ENCODE measurements at places on chromosomes 13 and 19.

DNA sequence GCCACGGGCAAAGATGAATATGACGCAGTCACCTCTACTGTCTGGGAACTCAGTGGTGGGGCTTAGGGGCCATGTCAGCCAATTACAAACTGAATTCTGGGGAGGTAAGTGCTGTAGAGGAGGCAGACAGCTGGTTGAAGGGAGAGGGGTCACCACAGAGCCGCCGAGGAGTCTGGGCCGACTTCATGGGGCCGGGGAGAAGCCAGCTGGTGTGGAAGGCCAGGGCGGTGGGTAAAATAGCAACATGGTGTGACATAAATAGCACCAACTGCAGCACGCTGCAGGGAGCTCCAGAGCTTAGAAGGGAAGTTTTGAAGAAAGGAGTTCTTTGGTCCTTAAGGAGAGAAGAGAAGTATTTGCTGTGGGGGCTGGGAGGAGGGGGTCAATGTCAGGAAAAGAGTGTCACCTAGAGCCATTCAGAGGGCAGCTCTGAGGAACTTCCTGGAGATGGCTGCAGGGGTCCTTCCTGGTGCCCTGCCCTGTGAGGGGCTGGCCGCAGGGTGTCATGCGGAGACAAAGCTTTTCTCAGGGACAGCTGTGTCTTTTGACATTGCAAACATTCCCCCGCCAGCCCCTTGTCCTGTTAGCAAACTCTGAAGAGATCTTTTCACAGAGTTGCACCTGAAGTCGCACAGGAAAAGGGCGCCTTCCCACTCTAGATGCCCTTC, 6.4 kb downstream of the METTL21C start:
- DNase-seq = no peak

DNA sequence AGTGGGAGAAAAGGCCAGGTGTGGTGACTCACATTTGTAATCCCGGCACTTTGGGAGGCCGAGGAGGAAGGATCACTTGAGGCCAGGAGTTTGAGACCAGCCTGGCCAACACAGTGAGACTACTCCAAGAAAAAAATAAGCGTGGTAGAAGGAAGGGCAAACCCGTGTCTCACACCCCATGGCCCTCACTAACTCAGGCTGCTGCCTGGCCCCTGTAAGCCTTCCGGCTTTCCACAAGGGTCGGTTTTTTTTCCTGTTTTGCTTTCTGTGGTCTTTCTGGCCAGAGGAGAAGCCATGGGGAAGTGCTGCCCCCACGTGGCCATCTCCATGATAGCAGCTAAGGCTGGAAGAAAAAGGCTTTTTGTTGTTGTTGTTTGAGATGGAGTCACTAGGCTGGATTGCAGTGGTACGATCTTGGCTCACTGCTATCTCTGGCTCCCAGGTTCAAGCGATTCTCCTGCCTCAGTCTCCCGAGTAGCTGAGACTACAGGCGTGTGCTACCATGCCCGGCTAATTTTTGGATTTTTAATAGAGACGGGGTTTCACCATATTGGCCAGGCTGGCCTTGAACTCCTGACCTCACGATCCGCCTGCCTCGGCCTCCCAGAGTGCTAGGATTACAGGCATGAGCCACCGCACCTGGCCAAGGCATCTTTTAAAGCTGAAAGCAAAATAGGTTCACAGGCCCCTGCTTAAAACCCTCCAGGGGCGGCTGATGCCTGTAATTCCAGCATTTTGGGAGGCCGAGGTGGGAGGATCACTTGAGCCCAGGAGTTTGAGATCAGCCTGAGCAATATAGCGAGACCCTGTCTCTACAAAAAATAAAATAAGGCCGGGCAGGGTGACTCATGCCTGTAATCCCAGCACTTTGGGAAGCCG, 7.5 kb upstream of the ARHGEF18 start:
- peak; percentile 60 for DNase-seq

DNA sequence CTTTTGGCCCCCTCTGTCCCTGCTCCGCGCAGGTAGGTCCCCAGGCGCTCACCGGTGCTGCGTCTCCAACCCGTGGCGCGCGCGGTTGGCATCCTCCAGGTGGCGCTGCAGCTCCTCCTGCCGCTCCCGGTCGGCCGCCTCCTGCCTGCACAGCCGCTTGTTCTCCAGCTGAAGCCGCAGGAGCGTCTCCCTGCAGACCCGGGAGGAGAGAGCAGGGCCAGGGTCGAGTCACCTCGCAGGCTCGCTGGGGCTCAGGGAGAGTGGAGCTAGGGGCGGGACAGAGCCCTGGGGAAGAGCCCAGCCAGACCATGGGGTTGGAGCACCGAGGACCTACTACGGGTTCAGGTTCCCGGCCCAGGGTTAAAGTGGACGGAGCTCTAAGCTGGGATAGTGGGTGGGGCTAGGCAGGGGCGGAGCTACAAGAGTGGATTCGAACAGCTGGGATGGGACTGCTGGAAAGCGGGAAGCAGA, 9.3 kb downstream of the HOOK2 start:
- no peak for DNase-seq

GRCh38 chr13:106110241-106110855, 425.1 kb downstream of the EFNB2 start:
- DNase-seq = no peak

GRCh38 chr19:7982651-7983099, 22.8 kb downstream of the ELAVL1 start:
- no peak for DNase-seq

GRCh38 chr19:737591-738093, 13.3 kb upstream of the MISP start:
- peak; percentile 39 for DNase-seq

- no peak for DNase-seq
Observed at GRCh38 chr13:100304229-100304628, 215.3 kb downstream of the PCCA start.

- DNase-seq = no peak
Observed at GRCh38 chr13:20703780-20704458, 420 bp downstream of the IL17D start.

DNA sequence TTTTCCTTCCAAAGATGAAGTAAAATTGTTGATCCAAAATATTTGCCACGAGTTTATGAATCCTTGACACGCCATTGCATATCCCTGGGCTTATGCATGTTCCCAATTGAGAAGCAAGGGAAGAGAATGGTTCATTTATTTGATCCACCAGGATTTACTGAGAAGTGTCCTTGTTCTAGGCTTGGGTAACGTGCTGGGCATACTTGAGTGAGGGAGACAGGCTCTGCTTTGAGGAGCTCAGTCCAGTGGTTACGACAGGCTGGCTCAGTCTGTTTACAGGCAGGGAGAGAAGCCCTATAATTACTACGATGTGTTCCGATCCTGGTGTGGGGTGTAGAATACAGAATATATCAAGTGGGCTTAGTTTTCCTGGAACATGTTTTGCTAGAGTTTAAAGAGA, 6.3 kb upstream of the PNMA8C start:
- no peak for DNase-seq

- no peak for DNase-seq
Observed at GRCh38 chr13:81957121-81957520, 1616.2 kb upstream of the SPRY2 start.

- DNase-seq = no peak
Observed at GRCh38 chr19:10285393-10285792, 1.4 kb upstream of the ICAM4 start.

- peak; percentile 8 for DNase-seq
Observed at GRCh38 chr13:64158908-64159307, 2743.3 kb upstream of the PCDH20 start.

- DNase-seq = no peak
Observed at GRCh38 chr13:32660227-32660626, 74.0 kb downstream of the PDS5B start.

GRCh38 chr13:95636853-95637252, 7.7 kb downstream of the DZIP1 start:
- DNase-seq = no peak

DNA sequence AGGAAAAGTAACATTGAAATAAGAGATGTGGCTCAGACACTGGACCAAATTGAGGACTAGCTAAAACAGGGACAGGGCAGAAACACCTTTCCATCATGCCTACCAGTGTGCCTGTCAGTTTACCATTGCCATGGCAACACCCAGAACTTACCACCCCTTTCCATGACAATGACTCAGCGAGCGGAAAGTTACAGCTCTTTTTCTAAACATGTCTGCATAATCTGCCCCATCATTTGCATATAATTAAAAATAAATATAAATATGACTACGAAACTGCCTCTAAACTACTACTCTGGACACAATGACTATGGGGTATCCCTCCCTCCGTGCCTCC, 96.0 kb downstream of the UBL3 start:
- DNase-seq = no peak

DNA sequence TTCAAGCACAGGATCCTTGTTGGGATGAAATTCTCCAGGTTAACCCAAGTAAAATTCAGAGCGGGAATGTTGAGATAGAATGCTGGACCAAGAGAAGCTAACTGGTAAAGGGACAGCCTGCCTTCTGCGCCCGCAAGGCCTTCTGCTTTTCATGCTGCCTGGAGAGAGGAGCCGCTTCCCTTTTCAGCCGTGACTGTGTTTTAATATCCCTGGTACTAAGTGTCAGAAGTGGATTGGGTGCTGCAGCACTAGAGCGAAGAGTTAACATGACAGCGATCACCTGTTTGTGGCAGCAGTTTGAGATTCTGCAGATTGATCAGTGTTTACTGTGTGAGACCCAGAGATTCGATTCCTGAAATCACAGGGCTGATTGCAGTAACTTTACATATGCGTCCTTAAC, 197.4 kb upstream of the ZNF536 start:
- no peak for DNase-seq

GRCh38 chr13:112616586-112617362, 28.8 kb upstream of the TUBGCP3 start:
- peak; percentile 35 for DNase-seq

DNA sequence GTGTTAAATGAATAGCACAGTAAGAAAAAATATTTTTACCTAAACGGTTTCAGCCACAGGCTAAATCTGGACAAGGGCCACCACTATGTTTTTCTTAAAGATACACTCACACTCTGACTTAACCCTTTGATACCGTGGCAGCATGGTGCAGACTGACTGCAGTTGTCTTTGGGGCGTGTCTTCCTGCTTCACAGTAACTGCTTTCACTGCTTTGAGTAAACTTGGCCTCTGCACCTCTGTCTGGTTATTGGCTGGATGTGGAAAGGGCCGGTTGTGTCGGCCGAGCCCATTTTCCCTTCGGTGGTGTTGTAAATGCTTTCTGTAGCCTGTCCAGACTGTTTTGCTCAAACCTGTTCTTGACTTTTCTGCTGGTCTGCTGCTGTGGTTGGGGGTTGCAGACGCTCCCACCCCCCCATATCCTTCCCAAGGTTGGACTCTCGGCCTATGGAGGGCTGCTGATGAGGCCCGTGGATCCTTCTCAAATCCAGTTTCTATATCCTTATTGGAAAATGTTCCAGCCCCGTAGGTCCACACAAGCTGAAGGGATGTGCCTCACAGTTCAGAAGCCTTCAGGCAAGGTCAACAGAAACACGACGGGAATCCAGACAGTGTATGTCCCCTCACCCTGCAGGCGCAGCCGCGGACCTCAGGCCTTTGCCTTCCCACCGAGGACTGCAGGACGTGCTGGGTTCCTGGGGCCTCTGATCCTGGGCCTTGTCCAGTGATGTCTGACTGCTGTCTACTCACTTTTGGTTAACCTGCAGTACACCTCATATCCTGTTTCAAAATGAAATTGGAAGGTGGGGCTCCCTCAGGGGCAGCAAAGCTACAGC, 90.2 kb upstream of the RNF113B start:
- DNase-seq = no peak

DNA sequence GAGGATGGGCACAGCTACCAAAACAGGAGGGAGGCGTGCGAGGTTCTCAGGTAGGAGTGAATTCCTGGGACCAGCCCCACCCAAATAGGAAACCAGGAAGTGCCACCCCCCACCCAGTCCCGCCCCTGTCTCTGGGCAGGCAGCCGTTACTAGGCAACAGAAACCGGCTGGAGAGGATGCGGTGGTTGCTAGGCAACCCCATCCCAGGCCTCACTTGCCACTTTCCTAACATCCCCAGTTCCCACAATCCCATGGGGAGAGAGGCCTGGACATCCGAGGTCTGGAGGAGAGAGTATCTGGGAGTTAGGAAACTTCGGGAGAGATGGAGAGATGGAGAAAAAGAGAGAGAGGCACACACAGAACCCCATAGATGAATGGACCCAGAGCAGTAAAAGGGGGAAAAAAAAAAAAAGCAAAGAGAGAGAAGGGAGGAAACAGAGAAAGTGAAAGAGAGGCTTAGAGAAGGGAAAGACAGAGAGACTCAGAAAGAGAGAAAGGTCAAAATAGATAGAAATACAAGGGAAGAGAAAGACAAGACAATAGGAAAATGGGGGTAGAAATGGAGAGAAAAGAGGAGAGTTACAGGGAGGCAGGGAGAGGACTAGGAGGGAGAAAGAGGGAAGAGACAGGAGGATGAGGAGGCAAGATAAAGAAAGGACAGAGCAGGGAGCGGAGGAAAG, 3.8 kb downstream of the GRIK5 start:
- DNase-seq = no peak

- DNase-seq = peak; percentile 76
Observed at GRCh38 chr19:14479975-14480699, 5.0 kb upstream of the PTGER1 start.

GRCh38 chr19:46913198-46913851, 52.5 kb downstream of the ARHGAP35 start:
- DNase-seq = no peak

DNA sequence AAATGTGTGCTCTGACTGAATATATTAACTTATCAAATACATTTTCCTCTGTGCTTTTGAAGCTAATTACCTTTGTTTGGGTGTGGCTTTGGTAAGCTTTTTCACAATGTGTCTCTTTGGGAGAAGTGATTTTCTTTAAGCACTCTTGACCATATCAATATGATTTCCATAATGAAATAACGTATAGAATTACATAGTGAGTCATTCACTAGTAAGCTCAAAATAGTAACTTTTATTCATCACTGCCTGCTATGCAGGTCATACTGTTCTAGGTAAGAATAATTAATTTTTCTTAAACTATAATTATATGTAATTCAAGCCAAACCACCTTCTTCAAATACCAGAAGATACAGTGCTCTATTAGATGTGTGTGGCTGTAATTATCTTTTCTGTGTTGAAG, 480.7 kb downstream of the MYO16 start:
- no peak for DNase-seq

GRCh38 chr13:94330552-94331071, 148.9 kb downstream of the DCT start:
- DNase-seq = no peak

DNA sequence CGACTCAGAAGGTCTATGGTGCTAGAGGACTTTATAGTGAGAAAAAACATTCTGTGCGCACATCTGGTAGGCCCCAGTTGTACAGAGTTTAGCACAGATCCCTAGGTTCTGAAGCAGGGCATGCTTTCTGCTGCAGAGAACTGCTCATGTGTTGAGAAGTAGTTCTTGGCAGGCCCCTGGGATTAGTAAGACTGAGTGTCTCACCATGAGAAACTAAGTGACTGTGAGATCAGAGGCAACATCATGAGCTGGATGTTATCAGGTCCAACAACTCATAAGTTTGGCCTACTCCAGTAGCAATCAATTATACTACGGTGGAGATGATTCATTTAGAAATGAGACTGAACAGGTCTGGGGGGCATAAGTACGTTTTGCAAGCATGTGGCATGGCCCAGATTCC, 507.4 kb upstream of the KLF12 start:
- DNase-seq = no peak

- no peak for DNase-seq
Observed at GRCh38 chr19:34155686-34156085, 16.6 kb upstream of the LSM14A start.

GRCh38 chr19:45016388-45017314, 15.4 kb downstream of the RELB start:
- peak; percentile 34 for DNase-seq

- DNase-seq = no peak
Observed at GRCh38 chr13:44431150-44431549, 57.5 kb downstream of the SERP2 start.

- DNase-seq = no peak
Observed at GRCh38 chr13:99972190-99972731, 694 bp upstream of the ZIC5 start.

- no peak for DNase-seq
Observed at GRCh38 chr13:70339738-70340137, 231.5 kb upstream of the KLHL1 start.
